ENCODE measurements at places on chromosomes 6 and 20.

DNA sequence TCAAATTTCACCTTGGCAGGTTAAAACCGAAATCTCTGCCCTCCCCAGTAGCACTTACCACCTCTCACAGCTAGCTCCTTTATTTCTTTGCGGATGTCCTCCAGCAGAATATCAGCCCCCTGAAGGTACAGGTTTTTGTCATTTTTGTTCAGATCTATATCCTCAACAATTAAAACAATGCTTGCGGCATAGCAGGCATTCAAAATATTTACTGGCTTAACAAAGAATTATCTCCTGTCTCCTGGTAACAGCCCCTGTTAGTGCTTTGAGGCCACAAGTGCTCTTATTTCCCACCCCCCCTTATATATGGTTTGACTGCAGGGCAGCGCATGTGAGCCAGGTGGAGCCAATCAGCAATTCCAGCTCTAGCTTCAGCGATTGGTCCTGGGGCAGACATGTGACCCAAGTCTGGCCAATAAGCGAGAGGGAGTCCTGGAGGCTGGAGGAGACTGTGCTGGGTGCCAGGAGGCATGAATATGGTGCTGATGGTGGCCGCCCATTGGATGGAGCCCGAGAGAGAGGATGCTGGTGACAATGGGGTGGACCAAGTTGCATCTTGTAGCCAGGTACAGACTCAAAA lies 21.0 kb downstream of the SULF2 start:
- DNase-seq = no peak

DNA sequence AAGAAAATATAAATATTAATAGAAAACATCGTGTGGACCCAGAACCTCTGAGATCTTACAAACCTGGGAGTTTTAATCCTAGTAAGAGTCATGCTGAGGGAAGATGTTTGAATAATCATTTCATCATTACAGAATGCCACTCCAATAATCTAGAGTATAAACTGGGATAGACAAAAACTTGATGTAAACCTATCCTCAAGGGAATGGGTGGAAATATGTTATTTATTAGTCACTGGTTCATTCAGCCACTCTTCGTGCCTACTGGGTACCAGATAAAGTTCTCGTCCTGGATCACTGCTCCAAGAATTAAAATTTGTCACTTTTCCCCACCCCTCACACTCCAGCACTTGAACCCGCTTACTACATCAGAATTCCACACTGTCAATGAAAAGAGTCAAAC lies 7.7 kb downstream of the HLA-B start:
- DNase-seq = no peak

- no peak for DNase-seq
Observed at GRCh38 chr20:1993986-1994385, at the start of gene PDYN. TSS of gene PDYN (minus strand) at chr20:1994058. CDS start at chr20:1983084, 10,974 bp downstream.

GRCh38 chr20:25223179-25223661 lies 24.7 kb upstream of the PYGB start:
- peak; percentile 70 for DNase-seq

DNA sequence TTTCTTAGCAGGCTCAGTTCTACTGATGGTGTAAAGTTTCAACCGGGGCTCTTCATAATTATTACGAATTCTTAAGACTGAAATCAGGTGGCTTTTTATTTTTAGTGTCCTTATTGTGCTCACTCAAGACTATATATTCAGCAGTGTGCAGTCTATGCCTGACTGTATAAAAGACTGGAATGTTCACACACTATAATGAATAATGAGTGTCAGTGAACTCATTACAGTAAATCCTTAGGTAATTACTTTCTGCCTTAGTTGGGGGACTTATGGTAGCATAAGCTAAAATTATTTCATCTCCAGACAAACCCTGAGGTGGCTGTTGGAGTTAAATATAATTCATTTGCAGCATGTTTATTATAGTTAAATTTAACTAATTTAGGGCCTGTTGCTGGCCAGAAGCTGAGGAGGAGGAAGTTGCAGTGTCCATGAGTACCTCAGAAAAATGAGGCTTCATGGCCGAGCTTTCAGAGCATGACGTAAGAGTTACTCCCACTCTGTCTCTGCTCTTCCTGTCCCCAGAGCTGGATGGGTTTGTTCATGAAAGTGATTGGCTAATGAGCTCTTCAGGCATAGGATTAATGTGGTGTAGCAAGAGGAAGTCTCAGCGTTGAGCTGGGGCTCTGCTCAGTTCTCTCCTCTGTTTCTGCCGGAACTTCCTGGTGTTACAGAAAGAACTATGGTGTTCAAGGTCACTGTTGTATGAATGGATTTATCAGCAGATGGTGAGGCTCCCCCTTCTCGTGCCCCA lies 335.7 kb downstream of the NRN1 start:
- peak; percentile 3 for DNase-seq

DNA sequence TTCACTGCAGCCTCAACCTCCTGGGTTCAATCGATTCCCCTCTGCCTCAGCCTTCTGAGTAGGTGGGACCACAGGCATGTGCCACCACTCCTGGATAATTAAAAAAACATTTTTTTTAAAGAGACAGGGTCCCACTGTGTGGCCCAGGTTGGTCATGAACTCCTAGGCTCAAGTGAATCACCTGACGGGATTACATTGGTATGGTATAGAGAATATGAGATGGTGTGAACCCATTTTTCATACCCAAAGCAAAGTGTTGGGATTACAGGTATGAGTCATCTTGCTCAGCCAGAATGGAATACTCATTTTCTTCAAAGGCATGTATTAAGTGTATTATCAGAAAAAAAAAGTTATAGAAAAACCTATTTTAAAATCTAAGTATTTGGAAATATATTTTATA lies 114.2 kb downstream of the AHI1 start:
- DNase-seq = peak; percentile 35

- no peak for DNase-seq
Observed at GRCh38 chr6:138155443-138155842, 6.3 kb upstream of the ARFGEF3 start.

GRCh38 chr20:33719277-33719988 lies 677 bp downstream of the PXMP4 start:
- DNase-seq = no peak

DNA sequence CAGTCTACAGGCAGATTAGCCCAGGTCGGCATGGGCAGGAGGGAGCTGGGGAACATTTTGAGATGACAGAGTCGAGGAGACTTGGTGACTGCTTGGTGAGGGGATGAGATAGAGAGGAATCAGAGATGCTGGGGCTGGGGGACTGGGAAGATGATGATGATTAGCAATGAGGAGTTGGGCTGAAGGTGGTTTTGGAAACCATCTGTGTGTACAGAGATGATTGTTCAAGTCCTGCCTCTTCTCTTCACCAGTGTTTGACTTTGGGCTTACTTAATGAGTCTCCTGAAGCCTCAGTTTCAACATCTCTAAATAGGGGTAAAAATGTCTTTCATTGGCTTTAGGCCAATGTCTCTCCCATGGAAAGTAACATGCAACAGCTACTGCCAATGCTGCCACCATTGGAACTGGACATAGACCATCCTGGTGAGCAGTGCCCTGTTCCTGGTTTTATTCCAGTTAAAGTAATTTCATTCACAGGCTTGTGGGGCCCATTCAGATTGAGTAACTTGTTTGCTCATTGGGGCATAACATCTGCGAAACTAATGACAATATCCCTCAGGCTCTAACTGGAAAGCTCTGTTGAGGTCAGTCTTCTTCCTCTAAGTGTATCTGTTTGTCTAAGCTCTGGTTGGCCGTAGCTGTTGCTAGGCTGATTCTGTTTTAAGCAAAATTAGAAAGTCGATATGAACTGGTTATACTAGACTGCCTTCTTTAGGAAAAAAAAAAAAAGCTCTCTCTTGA lies 99.1 kb downstream of the ARMC2 start:
- no peak for DNase-seq

DNA sequence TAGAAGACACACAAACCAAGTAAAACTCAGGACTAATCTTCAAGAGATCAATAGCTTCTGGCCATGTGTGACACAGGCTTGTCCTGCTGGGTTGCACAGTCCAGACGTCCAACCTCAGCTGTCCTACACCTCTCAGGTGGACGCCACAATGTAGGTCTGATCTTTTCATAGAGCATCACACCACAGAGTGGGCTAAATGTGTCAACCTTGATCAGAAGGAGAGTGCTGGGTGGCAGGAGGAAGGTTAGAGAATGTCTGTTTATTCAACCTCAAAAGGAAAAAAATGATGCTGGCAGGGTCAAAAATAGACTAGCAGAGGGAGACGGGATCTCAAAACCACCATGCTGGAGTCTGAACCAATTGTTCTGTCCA lies 41.7 kb downstream of the GFOD1 start:
- no peak for DNase-seq

GRCh38 chr6:114747995-114748625 lies 405.3 kb upstream of the HS3ST5 start:
- DNase-seq = peak; percentile 18

DNA sequence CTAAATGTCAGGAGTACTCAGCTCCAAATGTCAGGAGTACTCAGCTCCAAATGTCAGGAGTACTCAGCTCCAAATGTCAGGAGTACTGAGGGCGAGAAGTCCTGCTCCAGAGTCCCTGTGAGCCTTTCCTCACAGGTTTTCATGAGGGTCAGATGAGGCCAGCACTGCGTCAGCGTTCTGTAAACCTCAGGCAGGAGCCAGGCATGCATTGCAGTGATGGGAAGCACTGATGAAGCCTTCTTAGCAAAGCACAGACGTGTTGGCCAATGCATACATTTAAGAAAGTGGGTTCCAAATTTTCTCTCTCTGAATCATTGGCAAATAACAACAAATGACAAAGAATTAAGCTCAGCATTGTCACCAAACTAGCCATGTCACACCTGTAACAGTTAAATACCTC lies 254.9 kb downstream of the ZNF217 start:
- no peak for DNase-seq

GRCh38 chr6:3801960-3802359 lies 47.2 kb upstream of the FAM50B start:
- DNase-seq = peak; percentile 77

DNA sequence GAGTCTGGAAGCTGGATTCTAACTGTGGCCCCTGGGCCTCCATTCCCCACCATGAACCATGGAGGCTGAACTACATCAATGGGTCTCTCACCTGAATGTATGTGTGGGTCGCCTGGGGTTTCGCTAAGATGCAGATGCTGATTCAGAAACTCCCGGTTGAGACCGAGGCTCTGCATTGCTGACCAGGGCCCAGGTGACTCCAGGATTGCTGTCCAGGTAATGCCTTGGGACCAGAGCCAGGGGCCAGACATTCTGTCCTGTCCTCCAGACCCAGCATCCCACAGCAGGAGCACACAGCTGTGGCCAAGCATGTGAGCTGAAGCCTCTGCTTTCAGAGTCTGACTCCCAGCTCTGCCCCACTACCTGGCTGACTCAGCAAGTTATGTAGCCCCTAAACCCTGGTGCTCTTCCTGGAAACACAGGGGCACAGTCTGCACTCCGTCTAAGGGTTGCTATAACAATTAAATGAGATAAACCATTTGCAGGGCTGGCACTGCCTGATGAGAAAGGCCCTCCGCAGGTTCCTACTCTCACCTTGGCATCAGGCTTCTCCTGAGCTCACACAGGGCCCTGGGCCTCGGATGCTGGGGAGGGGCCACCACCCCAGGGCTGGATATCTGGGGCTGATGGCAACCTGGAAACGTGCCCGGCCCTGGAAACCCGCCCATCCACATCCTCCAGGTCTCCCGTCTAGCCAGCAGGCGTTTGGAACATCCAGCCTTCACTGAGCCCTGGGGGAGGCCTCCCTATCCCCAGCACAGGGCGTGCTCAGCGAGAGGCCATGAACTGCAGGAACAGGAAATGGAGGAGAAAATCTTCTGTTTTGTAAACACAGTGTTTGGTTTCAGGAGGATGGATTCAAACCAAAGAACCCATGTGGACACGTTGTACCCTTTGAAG lies 175.7 kb downstream of the DLL1 start:
- no peak for DNase-seq

GRCh38 chr20:50898475-50898874 lies 32.8 kb downstream of the ADNP start:
- no peak for DNase-seq

GRCh38 chr6:40492187-40492586 lies 95.0 kb downstream of the LRFN2 start:
- DNase-seq = no peak

- DNase-seq = no peak
Observed at GRCh38 chr6:170280689-170281045, 10.2 kb downstream of the DLL1 start.

- DNase-seq = no peak
Observed at GRCh38 chr20:62266340-62266739, 28.0 kb downstream of the OSBPL2 start.

DNA sequence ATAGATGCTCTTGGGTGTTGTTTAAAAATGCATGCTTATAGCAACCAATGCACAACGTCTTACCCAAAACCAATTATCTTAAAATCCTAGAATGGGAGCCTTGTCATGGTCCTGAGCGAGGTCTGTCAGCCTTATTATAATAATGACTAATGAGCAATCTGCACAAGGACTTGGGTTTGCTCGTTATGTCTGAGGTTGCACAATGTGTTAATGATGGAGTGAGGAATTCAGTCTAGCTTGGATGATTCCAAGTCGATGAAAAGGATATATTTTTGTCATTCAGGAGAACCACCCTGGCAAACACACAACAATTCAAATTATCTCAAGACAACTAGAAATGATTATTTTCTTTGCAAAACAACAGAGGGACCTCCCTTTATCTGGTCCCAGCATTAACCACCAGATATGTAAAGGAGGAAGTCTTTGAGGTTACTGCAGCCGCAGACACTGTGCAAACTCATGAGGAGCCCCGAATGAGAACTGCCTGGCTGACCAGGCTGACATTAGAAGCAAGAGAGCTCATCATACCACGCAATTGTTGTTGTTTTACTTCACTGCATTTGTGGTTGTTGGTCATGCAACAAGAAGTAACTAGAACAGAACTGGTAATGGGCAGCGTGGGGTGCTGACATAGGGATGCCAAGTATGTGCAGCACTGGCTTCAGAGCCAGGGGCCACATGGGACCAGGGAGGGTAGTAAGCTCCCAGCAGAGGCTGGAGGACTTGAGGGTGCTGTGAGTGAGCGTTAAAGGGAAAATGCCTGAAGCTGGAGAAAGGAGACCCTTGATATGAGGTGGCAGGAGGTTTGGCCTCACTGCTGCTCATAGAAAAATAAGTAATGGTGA lies 488.3 kb downstream of the CDH26 start:
- no peak for DNase-seq

- DNase-seq = no peak
Observed at GRCh38 chr6:119493980-119494379, 144.4 kb upstream of the MAN1A1 start.

Data from activated CD4-positive, alpha-beta T cell treated with anti-CD3 and anti-CD28 coated beads, Interleukin-2, Interleukin-4, amounts not matched to agents 100 ng/mL and 50 ng/mL, durations not matched to agents 16 hours and 8 hours (primary cell).